PC-3 (cell line): ENCODE measurements at places on chromosomes 16 and 17.

DNA sequence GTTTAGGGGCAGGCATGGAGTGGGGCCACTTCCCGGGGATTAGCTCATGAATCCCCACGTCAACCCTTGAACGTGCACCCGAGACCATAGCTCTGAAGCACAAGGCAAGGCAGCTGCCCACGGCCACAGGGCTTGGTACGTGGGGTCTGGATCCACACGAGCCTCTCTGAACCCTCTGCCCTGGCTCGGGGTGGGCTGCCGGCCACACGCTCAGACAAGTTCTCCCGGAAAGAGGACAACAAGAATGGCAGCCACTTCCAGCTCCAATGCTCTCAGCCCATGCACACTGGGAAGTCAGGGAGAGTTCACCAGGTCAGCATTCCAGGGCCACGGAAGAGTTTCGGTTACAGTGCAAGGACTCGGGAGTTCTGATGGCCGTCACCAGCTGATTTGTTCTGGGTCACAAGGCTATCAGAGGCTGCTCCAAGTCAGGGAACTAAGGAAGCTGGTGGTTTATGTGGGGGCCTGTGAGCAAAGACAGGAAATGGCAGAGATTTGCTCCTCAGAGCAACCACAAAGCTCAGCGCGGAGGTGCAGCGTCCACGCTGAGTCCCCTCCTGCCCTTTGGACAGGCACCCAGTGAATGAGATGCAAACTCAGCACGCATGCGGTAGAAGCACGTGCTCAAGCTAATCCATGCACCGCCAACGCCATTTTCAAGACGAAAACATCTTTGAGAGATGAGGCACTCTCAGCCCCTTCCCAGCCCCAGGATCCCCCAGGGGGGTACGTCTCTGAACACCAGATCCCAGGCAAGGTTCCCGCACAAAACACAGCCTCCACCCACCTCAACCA lies 356.4 kb downstream of the FOXL1 start:
- no peak for DNase-seq

DNA sequence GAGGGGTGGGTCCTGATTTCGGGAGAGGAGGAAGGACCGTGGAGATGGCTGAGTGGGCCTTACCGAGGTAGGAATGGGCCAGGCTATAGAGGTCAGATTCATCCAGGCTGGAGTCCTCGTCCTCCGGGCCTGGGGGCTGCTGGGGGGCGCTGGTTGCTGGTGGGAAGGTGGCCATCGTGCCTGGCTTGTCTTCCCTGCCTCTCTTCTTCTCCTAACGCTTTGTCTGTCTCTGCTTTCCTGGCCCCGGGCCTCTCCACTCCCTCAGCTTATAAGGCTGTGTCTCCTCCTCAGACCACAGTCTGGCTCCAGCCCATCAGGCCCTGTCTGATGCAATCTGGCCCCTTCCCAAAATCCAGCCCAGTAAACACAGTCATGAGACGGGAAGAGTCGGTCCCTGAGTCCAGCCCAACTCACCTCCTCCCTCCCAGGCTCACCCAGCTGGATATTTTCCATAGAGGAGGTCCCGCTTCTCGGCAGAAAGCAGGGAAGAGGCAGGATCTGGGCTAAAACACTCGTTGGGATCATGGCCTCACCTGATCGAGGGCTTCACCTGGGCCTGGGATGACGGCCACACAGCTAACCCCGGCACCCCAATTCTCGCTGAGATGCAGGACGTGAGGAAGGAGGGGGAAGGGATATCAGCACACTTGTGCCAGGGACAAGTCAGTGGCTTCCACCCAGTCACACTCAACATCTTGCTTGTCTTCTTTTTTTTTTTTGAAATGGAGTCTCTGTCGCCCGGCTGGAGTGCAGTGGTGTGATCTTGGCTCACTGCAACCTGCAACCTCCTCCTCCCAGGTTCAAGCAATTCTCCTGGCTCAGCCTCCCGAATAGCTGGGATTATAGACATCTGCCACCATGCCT lies at the start of gene NUPR1:
TSS of gene NUPR1 (minus strand) at position 242 of the 864 bp plus-strand sequence. CDS start at position 175, 67 bp downstream.
- peak; percentile 93 for DNase-seq

DNA sequence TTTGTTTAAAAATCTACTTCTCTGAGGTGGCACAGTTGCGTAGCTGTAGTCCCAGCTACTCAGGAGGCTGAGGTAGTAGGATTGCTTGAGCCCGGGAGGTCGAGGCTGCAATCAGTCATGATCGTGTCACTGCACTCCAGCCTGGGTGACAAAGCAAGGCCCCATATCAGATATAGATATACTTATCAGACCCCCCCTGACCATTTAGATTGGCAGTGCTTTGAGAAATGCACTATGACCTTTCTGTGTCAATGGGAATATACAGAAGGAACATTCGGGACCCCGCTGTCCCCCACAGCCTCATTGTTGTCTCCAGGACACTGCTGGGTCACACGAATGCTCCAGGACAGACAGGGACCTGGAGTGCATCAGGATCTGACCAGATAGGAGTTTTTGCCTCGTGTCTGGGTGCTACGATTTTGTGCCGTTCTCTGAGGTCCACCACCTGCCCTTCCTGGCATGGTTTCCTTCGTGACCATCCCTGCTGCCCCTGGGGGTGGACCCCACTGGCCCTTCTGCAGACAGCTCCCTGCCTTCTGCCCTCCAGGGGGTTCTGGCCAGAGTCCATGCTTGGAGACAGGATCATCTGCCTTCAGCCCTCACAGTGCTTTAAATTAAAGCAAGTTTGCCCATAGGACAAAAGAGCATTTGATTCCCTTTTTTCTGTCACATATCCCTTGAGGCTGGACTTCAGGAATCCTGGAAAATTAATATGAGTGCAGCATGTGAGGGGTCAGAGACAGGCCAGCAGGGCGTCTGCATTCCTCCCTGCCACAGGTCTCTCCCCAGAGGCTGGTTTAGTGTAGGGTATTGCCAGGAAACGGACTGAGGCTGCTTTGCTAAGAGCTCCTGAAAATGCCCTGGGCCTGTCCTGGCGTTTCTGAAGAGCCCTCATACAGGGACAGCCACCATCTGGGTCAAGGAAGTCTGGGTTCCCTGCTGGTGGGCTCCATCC lies 19.3 kb downstream of the PLD6 start:
- DNase-seq = no peak

GRCh38 chr17:77325577-77326075 lies 184.9 kb downstream of the SEC14L1 start:
- no peak for DNase-seq

DNA sequence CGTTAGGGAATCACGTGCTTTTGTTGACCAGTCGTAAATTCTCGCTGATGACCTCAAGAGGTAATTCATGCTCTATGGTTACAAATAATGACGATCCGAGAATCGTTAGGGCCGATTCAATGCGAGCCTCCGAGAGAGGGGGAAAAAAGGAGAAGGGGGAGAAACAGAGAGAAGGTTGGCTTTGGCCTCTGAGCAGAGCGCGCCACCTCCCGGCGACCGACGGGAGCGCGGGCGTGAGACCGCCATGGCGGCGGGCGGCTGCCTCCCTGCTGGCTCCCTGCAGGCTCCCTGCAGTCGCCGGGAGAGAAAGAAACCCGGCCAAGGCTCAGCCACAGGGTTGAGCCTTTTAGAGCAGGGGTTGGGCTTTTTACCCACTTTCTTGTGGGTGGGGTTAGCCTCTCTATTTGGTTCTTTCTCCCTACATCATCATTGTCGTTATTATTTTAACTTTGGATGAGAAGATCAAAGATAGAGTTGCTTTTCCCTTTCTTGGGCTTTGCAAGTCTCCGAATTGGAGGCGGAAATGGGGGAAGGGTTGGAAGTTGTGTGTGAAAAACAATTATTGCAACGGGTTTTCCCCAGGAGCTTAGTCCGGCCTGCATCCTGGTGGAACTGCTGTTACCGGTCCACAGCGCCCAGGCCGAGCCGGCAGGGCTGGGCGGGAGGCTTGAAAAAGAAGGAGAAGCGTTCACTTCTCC lies 410 bp upstream of the HOXB5 start:
- peak; percentile 88 for DNase-seq

DNA sequence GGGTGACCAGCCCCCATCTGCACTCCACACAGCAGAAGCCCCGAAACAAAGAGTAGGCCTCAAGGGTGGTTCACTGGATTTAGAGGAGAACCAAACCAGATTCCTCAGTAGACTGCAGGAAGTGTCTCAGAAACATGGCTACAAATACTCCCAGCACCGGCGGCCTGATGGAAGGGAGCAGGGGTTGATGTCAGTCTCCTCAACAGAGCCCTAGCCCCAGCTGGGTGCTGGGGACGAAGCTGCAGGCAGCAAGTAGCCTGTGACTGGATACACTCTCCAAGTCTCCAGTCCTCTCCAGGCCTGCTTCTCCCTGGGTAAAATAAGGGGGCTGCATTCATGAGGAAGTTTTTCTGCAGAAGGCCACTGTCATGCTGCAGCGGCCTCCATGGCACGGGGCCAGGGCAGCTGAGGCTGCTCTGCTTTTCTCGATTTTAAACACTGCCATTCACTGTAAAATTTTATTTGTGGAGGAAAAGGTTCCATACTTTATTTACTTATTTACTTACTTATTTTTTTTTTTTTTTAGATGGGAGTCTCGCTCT lies 36.7 kb upstream of the SREBF1 start:
- DNase-seq = no peak

- DNase-seq = no peak
Observed at GRCh38 chr17:17170346-17170985, 35.7 kb downstream of the PLD6 start.

DNA sequence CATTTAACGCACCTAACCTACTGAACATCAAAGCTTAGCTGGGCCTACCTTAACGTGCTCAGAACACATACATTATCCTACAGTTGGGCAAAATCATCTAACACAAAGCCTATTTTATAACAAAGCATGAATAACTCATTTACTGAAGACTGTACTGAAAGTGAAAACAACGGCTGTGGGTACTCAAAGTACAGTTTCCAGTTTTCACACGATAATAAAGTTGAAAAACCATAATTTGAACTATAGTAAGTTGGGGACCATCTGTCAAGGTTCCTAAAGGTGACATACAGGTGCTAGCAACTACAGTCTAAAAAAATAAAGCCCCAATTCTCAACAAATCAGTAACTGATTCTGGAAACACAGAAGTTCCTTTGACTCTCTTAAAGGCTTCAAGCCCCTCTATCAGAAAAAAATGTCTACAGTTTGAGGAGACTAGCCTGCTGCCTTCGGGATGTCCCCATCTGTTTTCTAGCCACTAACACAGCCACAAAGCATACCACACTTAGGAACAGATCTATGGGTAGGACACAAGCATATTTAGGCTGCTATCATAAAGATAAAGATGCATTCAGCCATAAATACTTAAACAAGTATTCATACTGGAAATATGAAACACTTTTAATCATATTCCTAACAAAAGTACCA lies 71.3 kb downstream of the KANSL1 start:
- DNase-seq = no peak

GRCh38 chr17:34012709-34013375 lies 242.2 kb upstream of the CCL2 start:
- no peak for DNase-seq

GRCh38 chr17:10657148-10657547 lies at the start of gene MYH3:
Gene MYH3 (minus strand): TSS chr17:10657309. CDS start chr17:10655064, 2,245 bp downstream.
- no peak for DNase-seq

DNA sequence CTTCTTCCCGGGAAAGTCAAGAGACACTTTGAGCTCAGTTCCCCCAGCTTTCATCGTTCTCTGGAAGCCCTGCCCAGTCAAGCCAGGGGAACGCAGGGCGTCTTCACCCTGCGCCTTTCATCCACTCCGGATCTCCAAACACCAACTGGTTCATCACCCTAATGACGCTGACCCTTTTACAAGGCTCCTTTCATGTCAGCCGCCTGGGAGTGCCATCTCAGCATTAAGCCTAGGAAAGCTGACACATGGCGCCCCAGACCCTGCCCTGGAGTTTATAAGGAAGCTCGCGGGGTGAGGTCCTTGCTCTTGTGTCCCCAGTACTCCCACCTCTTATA lies 594 bp upstream of the DNAJC7 start:
- no peak for DNase-seq

DNA sequence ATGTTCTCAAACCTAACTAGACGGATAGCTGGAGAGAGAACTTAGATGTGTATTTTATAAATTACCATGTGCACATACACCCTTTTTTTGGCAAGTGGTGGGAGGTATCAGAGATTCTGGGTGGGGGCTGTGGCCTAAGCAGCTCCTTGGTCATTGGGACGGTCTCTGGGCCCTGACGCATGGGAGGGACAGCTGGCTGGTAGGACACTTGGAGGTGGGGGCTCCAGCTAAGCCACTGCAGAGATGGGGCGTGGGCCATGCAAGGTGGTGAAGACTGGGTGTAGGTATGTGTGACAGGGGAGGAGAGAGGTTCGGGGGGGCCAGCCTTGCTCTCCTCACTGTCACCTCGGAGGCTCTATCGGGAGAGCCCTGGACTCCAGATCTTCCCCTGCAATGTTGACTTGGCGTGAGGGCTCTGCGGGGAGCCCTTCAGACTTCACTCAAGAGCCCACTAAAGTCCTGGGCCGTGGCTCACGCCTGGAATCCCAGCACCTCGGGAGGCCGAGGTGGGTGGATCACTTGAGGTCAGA lies 17.1 kb downstream of the C1QTNF1 start:
- no peak for DNase-seq
